ENCODE measurements at places on chromosomes 4 and X.

DNA sequence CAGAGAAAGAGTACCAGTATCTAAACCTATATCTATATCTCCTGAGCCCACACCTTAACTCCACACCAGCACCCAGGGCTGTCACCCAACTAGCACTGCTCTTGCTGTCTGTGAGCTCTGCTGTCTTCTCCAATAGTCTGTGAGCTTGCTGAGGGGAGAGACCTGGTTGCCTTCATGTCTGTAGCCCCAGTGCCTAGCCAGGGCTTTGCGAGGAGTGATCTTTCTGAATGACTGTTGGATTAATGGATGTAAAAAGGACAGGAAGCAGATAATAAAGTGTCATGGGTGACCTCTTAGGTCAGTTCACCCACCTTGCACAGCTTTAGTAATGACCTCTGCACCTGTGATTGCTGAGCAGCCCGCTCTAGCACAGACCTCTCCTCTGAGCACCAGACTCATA is 30.5 kb downstream of the CNGA2 start:
- DNase-seq: no peak

DNA sequence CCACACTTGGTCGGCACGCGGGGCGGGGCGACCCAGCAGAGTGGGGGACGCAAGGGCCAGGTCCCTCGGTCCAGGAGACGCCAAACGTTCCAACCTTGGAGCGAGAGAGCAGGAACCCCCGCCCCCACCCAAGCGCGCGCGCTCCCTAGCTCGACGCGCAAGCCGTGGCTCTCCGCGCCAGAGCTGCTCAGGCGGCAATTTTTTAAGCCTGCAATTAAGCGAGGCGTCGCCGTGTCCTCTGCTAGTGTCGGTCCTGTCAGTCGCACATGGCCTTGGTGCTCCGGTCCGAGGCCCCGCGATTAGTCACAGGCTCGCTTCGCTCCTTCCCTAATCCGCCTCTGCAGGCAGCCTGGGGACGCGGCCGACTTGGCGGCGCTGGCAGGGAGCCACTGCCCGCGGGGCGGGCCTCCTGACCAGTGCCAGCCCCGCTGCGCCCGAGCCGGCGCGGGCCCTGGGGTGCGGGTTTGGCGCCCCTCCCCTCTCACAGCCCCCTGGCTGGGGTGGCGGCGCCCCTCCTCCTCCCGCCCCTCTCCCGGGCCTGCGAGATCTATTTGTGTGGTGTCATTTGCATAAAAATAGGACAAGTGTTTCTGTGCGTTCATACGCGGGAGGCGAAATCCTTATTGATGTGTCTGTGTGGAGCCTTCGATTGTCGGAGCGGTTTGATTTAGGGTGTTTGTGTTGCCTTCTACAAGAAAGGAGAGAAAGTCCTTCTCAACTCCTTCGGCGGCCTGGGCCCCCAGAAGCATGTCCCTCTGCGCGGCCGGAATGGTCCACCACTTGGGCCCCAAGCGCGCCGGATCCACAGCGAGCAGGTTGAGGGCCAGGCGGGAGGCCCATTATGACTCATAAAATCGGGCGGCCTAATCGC is 9.8 kb upstream of the BCOR start:
- no peak for DNase-seq

DNA sequence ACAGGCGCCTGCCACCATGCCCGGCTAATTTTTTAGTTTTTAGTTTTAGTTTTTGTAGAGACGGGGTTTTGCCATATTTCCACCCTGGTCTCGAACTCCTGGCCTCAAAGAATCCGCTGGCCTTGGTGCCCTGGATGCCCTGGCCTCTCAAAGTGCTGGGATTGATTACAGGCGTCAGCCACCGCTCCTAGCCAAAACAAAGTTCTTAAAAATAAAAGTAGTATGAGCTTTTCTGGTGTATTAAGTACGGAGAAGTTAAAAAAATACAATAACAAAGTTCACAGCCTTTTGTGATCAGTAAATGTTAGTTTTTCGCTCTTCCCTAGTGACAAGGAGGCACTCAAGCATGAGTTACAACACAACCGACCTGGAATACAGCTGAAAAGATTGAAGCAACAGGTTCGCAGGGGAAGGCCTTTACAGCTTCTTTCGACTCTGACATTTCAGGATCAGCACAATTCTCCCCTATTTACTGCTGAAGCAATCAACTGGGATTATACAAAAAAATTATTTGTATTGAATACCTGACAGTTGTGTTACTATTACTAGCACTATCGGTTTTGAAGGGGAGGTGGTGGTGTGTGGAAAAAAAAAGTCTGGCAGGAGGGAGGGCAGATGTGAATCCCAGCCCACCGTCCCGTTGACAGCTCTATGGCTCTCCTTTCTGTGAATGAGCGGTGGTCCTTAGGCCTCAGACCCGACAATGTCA is 893 bp upstream of the METAP1 start:
- DNase-seq: no peak

- DNase-seq: no peak
Measured at GRCh38 chrX:135512508-135513129, 7.8 kb upstream of the INTS6L start.

GRCh38 chrX:142711796-142712290 is 313.9 kb upstream of the SPANXN4 start:
- DNase-seq: no peak

GRCh38 chrX:130170752-130171445 is 863 bp upstream of the RAB33A start:
- no peak for DNase-seq

DNA sequence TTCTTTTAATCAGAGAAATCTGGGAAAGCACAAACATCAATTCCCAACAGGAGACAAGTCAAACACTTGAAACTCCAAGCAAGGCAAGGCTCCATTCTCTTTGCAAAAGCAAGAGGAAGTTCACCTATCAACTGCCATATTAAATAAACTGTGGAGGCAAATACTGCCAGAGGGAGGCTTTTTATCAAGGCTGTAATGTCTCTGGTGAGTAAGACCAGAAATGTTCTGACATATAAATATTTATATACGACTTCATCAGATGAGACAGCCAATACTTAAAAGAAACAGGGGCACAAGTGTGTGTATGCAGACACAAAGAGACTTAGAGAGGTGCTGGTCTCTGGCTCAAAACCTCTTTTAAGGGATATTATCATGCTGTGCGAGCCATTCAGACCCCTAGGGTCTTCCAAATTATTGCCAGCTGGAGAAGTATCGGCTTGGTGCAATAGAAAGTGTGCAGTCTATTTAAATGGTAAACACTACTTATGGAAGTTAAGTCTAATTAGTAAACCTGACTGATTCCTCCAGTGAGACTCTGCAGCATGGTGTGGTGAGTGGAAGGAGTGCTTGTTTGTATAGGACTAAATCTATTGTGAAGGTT is 24.4 kb downstream of the DCX start:
- no peak for DNase-seq

DNA sequence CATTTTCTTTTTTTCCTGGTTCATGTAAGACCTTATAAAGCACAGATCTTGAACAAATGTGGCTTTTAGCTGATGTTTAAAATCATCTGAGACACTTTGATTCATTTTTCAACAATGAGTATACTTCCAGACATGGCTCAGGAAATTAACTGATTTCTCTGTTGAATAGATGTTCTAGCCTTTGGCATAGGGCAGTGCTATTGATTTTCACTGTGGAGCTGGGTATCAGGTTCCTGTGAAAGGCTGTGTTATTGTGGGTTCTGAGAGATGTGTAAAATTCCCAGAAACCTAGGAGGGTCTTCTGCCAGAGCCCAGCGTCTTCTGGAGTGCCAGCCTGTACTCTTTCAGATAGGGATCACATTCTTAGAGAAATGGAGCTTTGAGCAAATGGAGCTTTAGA is 278.9 kb downstream of the EPHA5 start:
- DNase-seq: no peak

- DNase-seq: no peak
Measured at GRCh38 chr4:102399021-102399420, 53.7 kb upstream of the SLC39A8 start.

DNA sequence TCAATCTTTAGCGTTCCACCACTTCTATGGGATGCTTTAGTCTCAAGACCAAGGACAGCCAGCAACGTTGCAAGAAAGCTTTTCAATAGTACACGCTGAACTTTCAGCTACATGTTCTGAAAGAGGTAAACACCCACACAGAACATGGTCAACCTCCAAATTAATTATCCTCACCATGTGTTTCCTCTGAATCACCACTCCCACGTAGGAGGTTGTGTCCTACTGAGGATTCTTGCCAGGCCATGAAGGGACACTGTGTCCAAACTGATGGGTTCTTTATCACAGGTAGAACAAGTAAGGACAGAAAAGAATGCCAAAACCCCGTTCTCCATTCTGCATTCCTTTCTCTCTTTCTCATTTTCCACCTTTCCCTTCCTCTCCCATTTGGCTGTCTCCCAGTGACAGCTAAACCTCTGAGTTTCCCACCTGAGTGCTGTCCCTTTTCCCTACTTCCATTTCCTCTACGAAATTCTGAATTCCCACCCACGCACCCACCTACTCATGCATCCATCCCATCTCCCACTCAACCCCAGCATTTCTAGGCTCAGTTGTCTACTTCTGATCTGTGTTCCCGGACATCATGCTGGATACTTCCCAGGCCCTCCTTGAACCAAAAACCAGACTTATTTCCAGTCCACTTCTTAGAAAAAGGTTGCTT is 29.0 kb upstream of the GPM6B start:
- no peak for DNase-seq

DNA sequence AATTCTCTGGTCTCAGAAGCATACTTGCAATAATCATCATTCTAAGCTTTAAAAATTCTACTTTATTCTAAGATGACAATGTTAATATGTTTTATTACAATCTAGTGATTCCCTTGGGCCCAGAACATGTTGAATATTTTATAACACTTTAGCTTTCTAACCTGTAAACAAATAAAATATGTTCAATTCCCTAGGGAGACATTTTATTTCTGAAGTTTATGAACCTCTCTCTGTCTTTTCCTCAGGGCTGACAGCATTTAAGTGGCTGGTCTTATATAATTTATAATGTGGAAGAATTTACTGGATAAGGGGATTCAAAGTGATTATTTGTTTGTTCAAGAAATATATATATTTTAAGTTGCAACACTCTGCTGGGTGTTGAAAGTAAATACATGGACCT is 55.3 kb upstream of the NPFFR2 start:
- DNase-seq: no peak
